NCI-H1105 treated with DMSO at 0.1 percent for 48 hours (cell line): ENCODE measurements at places on chromosomes 2 and 18.

DNA sequence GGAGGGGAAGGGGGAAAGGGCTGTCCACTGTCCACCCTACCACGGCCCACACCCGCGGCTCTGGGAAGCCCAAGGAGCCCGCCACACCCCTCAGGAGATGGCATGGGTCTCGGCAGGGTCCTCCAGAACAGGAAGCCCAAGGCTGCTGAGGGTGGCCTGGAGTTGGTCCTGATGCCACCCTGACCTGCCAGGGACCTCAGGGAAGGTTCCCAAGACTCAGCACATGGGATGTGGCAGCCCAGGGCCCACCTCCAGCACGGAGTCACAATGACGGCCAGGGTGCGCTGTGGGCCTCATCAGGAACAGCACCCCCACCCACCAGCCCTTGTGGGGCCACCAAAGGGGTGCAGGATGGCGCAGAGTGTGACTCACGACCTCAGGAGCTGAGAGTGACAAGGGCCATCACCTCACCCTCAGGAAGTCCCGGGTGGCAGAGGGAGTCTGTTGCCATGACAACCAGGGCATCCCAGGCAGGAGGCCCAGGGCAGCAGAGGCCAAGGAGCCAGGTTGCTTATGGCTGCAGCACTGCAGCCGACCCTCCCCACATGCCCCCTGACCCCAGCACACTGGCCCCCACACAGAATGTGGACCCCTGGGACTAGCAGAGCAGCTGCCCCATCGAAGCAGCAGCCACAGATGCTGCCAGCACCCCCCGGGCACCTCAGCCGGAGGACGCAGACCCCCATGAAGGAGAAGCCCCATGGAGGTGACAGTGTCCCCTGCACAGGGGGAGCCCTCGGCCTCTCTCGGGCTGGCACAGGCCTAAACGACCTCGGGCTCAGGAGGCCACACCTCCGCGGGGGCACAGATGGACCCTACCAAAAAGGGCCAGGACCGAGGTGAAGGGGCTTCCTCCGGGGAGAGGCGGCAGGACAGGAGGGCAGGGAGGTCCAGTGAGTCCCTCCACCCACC is 34.3 kb downstream of the KIF1A start:
- DNase-seq: no peak

DNA sequence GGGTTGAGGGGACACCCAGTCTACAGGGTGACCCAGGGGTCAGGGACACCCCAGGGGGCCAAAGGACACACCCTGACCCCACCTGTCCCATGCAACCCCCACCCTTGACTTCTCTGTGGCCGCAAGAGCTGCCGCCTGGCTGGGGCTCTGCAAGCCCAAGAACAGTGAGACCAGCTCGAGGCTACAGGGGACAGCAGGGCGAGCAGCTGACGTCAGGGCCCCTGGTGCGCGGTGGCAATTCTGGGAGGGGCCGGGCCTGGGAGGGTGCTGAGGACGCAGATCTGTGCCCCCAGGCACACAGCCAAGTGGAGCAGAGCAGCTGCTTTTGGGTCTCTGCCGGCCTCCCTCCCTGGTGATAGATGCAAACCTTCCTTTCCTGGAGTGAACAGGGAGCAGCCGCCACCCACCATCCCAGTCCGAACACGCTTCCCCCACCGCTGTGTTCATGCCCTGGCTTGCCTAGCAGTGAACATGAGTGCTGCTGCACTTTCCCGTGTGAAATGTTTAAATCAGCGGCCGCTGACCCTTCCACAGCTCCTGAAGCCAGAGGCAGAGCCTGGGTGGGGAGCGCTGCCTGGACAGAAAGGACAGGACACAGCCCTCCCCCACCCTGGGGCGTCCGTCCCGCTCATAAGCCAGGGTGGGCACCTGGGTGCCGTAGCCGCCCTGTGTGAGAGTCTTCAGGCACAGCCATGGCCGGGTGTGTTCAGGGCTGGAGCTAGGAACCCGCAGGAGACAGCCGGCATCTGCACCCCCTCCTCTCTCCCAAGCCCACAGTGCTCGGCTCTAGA is 46.9 kb downstream of the SLC66A2 start:
- no peak for DNase-seq

DNA sequence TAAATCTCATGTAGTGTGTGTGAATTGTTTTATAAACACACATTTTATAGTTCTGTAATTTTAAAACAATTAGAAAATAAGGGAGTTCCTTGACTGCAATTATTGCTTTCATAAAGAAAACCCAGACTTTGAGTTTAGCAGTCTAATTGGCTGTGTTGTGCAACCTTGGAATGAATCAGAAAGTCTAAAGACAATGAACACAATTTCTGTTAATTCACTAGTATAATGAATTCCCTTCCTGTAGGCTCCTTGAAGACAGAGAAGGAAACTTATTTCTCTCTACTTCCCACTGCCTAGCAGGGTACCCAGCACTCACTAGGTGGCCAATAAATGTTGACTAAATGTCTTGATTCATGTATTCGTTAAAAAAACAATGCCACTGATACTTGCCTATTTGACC is 79.9 kb downstream of the ANTXR1 start:
- DNase-seq: no peak

- DNase-seq: no peak
Measured at GRCh38 chr2:45049569-45050336, 40.5 kb upstream of the SIX2 start.

DNA sequence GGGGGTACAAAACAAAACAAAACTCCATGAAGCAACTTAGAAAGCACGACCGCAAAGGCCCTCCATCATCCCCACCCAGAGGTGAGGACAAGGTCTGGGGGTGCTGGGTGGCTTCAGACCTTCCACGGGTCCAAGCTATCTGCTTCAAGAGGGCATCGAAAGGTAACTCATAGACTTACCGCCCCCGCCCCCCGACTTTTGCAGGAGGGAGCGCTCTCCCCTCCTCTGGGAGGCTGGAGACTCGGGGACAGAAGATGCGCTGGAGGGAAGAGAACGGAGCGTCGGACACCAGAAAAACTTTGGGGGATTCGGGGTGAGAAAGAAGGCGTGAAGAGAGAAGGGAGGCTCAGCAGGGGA is 300 bp upstream of the STON1 start:
- peak; percentile 11 for DNase-seq

DNA sequence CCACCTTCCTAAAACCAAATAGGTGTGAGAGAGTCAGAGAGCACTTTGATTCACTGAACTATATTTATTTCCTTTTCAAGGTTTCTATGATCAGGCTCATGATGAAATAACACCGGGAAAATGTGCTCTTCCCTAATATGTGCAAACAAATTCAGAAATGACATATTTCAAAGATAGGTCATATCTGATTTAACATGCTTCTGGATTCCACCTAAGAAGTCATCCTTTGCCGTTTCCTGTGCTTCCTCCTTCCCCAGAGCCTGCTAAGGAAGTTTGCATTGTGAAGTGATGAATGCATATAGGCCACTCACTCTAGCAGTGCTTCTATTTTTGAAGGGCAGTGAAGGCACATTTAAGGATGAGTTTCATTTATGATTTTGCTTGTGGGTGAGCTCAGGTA is 327.6 kb downstream of the TDRD15 start:
- no peak for DNase-seq
